NCI-H2081 (cell line): ENCODE measurements at places on chromosomes 13 and 19.
A peak's percentile ranks its signal among the peaks of the same experiment; 100 is the strongest.

DNA sequence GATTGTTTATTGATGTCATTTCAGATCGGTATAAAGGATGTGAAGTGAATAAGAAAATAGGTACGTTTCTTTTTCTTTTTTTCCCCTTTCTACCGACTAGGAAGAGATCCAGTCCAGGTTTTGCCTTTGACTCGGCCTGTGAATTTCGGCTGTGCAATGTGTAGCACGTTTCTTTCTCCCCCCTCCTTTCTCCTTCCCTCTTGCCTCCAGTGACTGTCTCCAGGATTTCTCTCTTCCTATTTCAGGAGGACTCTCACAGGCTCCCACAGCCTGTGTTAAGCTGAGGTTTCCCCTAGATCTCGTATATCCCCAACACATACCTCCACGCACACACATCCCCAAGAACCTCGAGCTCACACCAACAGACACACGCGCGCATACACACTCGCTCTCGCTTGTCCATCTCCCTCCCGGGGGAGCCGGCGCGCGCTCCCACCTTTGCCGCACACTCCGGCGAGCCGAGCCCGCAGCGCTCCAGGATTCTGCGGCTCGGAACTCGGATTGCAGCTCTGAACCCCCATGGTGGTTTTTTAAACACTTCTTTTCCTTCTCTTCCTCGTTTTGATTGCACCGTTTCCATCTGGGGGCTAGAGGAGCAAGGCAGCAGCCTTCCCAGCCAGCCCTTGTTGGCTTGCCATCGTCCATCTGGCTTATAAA, at the start of gene GPC6:
Gene GPC6 (plus strand): TSS at position 185 of the 657 bp plus-strand sequence.
- peak; percentile 93 for DNase-seq

DNA sequence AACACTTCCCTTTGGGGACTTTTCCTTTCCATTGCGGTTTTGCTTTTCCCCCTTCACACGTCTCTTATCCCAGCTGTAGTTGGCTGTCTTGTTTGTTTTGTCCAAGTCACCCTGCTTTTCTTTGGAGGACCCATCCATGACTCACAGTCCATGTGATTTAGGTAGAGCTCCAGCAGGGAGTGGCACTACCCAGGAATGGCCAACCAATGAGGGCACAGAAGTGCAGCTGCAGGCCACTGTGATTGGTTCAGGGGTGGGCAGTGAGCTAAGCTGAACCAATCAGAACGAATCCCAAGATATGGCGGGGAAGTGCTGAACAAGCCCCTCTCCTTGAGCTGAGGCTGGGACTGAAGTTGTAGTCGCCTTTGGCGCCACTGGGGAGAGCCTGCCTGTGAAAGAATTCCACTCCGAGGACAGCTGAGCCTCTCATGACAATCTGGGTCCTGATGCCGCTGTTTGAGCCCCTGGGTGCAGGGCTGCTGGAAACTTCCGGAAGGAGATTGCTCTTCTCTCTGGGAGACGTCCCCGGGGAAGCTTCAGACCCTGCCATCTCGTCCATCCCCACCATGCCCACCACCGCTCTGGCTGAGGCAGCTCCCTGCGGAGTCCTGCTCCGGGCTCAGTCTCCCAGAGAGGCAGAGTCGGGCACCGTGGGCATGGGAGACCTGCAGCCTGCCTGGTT, 62.9 kb upstream of the URI1 start:
- no peak for DNase-seq

DNA sequence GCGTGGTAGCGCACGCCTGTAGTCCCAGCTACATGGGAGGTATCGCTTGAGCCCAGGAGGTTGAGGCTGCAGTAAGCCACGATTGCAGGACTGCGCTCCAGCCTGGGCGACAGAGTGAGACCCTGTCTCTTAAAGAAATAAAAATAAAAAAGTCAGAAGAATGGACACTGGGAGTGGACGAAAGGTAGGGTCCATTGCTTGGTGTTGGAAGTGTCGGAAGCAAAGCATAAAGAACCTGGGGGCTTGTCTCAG, 392 bp upstream of the ARHGAP33 start:
- DNase-seq, result no peak

DNA sequence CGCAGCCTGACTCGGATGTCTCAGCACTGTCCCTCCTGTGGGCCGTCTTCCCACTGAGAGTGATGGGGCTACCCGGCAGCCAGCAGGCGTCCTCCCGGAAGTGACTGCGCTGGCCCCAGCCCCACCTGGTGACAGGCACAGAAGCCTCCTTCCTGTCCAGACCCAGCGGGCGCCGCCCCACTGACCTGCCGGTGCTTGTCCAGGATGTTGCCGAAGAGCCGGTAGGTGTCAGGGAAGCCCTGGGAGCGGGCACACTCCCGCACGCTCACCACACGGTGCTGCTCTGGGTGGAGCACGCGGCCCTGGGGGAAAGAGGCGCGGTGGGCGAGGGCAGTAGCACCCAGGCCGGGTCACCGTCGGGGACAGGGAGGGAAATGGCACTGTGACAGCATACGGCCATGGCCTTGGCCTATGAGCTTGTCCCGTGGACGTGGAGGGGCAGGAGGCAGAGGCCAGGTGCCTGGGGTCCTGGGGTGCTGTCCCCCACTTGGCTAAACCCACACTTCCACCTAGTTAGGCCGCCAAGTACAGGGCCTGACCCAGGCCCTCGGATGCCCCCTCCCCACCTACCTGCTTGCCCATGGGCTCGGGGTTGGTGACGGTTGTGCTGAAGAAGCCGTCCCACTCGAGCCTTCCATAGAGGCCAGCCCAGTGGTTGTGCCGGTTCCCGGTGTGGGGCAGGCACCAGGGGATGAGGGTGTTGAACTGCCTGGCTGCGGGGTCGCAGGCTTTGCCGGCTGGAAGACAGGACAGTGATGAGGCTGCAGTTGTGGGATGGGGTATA, 16.0 kb upstream of the EIF3G start:
- no peak for DNase-seq

DNA sequence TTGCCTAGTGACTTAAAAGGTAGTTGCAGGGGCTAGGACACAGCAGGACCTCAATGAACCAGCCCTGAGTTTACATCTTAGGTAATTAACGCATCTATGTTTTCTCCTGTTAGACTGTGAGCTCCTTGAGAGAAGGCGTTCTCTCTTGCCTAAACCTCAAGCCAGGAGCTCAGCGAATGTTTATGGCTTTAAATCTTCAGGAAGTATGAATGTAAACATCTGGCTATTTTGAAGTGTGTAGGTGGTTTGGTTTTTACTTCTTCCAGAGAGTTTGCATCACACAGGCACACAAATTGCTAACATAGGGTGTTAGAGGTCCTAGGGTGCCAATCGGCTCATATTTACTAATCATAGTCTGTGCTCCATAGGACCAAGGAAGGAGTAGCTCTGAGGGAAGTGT, 387.7 kb upstream of the ZNF507 start:
- DNase-seq, result no peak

- no peak for DNase-seq
These were observed 6.1 kb downstream of the LGALS14 start for GRCh38 chr19:39710333-39710890.

GRCh38 chr13:24861617-24862362, 97.8 kb downstream of the RNF17 start:
- DNase-seq, result no peak

DNA sequence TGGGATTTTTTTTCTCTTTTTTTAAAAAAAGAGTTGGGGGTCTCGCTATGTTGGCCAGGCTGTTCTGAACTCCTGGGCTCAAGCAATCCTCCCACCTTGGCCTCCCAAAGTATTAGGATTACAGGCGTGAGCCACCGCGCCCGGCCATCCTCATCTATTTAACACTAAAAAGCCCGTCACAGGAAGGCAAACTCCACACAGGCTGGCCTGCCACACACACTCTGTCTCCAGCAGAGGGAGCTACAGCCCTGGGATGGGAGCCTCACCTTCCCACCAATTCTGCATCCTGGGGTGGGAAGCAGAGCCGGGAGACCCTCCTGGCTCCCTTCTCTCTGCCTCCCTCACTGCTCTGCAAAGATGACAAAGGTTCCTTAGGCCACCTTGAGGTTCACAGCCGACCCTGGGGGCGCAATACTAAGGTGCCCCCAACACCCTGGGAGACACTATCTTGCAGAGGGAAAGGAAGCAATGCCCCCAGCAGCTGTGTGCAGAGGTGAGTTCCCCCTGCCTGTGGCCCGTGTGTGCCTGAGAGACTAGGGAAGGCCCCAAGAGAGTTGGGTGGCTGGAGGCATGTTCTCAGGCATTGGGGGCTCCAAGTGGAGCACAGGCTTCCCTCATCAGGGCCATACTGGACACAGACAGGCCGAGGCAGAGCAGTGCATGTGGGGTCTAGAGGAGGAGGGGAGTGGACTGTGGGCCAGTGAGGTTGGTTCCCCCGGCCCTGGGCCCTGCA, 27.4 kb upstream of the TIMM44 start:
- no peak for DNase-seq

- no peak for DNase-seq
These were observed 22.6 kb downstream of the KLF5 start for GRCh38 chr13:73081256-73081915.

GRCh38 chr19:31317570-31317969, 31.7 kb downstream of the TSHZ3 start:
- DNase-seq, result no peak

GRCh38 chr13:67619995-67620380, 389.9 kb upstream of the PCDH9 start:
- DNase-seq, result no peak

- no peak for DNase-seq
These were observed 28.3 kb upstream of the SERPINE3 start for GRCh38 chr13:51311231-51311630.

DNA sequence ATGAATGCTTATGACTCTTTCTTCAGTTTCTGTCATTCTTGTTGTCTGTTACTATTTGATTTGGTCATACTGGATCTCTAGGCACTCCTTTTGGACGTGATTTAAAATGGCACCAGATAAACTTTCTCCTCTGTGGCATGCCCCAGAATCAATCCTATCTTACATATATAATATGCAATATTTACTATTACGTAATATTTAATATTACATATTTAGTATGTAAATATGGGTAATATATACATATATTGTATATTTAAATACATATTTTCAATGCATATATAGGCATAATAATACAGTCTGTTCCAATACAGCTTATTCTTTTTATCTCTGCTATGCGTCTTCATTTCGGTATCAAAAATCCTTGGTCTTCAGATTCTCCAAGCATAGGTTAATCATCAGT, 104.4 kb upstream of the PRR20A start:
- DNase-seq, result no peak

GRCh38 chr13:89097994-89098393, 1426.8 kb downstream of the SLITRK5 start:
- DNase-seq, result no peak

DNA sequence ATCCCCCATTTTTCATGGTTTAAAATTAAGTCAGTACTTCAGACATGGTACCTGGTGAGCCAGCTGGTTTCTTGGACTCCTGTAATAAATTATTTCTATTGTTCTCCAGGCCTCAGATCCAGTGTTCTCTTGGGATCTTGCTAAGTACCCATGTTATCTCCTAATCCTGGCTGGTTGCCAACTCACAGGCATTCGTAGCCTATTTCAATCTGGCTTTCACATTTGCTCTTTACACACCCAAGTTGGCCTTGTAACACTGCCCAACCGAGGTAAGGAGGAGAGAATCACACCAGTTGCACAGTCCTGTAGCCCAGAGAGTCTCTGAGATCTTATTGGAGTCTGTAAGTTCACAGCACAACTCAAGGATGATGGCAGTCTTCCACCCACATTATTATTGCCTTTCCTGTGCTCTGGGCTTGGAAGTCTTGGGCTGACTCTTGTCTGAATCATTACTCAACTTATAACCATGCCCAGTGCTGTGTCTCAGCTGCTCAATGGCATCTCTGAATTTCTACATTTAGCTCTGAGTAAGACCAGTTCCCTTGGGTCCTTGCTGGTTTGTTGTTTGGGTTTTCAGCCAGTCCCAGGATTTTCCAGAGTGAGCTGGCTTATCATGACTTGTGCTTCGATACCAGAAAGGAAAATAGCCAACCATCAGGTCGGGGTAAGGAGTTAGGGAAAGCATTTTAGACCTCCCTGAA, 76.6 kb upstream of the KLF12 start:
- no peak for DNase-seq

GRCh38 chr19:39671739-39672363, 16.1 kb downstream of the LGALS16 start:
- DNase-seq, result peak; percentile 56

DNA sequence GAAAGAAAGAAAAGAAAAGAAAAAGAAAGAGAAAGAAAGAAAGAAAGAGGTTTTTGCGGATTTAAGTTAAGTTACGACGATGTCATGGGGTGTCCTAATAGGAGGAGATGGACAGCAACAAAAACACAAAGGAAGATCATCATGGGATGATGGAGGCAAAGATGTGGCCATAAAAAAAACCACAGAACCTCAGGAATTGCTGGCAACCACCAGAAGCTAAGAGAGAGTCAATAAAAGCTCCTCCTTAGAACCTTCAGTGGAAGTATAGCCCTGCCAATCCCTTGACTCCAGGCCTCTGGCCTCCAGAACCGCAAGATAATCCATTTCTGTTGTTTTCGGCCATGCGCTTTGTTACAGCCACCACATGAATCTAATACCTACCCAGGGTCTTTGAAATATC, 11.5 kb downstream of the PLEKHA4 start:
- no peak for DNase-seq

DNA sequence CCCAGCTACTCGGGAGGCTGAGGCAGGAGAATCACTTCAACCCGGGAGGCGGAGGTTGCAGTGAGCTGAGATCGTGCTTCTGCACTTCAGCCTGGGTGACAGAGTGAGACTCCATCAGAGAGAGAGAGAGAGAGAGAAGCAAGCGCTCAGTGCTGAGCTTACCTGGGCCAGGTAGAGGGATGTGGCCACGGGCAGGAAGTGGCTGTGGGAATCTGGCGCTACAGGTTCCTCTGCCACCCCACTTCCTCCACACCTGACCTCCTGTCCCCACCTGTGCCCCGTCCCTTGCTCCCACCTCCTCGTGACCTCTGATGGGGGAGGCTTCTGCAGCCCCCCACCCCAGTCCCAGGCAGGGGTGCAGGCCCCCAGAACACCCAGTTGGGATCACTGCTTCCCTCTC, 1.0 kb upstream of the NCCRP1 start:
- DNase-seq, result no peak

DNA sequence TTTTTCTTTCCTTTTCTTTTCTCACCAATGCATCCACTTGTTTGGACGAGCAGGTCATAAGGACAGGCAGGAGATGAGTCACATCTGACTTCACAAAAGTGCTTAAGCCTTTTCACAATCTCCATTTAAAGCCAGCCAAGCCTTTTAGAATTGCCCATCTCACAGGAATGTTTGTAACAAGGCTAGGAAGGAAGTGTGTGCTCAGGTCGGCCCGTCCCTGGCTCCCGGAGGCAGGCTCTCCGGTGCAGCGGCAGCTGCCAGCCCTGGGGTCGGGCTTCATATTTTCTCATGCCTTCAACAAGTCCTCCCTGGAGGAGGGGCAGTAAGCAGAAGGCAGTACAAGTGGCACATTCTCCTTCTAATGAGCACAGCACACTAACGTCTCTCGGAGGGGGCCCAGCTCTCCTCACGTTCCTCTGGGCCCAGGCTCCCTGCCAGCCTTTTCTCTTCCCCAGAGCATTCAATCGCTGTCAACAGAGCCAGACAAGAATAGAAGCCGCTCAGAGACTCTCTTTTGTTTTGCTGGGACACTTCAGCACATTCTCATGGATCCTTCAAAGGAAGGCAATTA, 180.5 kb downstream of the COL4A1 start:
- no peak for DNase-seq

- no peak for DNase-seq
These were observed 170.3 kb downstream of the PTPRS start for GRCh38 chr19:5170329-5170745.
